ENCODE measurements at places on chromosomes 6 and 20. TPM values are rescaled to one million over a fixed set of nuclear protein-coding genes. Genes with fewer than 3 reads are reported as not detected.

GRCh38 chr20:330233-331149, 5.1 kb downstream of the SOX12 start:
- H3K4me1 ChIP-seq, result peaks cover 13% of the 10 kb centered on the region
- peaks cover 13% of the 10 kb centered on the region for H3K36me3 ChIP-seq
- peak; percentile 48 for DNase-seq
- H3K27me3 ChIP-seq, result no peaks in the 10 kb centered on the region
- H3K27ac ChIP-seq, result no peak overlapping the region

Gene SCGN
- 36.9 TPM for polyA plus RNA-seq

DNA sequence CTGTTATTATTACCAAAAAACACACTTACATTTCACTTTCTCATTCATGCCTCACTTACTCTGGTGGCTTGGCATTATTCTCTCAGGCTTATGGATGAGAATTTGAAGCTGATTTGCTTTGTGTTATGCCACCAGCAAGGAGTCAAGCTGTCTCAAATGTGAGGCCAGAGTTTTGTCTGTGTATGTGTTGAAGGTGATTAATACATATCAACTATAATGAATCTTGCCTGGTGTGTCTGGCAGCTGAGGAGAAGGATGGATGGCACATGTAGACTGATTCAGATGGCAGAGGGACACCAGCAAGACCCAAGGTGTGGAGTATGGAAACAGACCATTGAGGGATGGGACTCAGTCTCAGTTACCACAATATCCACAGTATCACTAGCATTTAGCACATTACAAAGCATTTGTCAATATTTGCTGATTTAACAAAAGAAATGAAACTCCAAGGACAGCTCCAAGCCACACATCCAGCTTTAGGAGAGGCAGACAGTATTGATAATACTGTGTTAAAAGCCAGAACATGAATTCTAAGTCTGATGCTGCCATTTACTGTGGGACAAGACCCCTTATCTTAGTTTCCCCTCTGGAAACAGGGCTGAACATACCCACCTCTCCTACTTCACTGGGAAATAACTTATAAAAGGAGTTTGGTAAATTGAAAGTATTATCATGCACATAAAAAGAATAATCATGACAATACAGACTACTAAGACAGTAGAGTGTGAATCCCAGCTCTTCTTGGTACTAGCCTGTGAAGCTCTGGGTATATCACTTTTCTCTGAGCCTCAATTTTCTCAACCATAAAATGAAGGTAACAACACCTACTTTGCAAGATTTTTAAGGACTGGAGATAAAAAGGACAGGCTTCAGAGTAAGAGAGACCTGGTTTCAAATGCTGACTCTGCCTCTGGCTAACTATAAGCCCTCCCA, 11.2 kb downstream of the BCL2L1 start:
- no peak overlapping the region for H3K4me3 ChIP-seq
- no peak for DNase-seq
- H3K36me3 ChIP-seq, result peaks cover 45% of the 10 kb centered on the region
- no peak overlapping the region for H3K27ac ChIP-seq
- H3K4me1 ChIP-seq, result peaks cover 52% of the 10 kb centered on the region

GRCh38 chr6:11187301-11187700, 45.2 kb downstream of the NEDD9 start:
- peaks cover 67% of the 10 kb centered on the region for H3K36me3 ChIP-seq
- no peak for DNase-seq
- H3K27ac ChIP-seq, result peak overlapping the region; percentile 53
- H3K27me3 ChIP-seq, result no peaks in the 10 kb centered on the region

Gene GCNT2
- polyA plus RNA-seq, result 40.0 TPM

DNA sequence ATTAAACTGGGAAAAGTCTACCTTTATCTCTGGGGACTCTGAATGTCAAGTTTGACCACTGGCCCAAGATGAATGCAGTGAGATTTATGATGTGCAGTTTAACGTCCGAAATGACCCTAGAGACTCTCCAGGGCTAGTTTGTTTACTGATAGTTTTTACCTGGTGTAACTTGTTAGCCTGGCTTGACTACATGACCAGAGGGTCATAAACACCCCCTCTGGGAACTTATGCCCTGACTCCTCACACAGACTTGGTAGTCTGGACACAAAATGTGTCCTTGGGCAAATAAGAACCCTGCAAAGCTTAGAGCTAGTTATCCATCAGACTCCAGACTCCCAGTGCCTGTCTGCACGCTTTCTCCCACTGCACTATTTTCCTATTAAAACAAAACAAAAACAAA, 606.5 kb downstream of the HACE1 start:
- H3K36me3 ChIP-seq, result no peaks in the 10 kb centered on the region
- H3K4me3 ChIP-seq, result no peak overlapping the region

GRCh38 chr6:71033890-71034289, 77.0 kb upstream of the B3GAT2 start:
- no peak for DNase-seq
- H3K36me3 ChIP-seq, result no peaks in the 10 kb centered on the region
- H3K4me1 ChIP-seq, result no peaks in the 10 kb centered on the region
- H3K27ac ChIP-seq, result no peak overlapping the region
- H3K27me3 ChIP-seq, result no peaks in the 10 kb centered on the region

Gene PCK1
- polyA plus RNA-seq, result 13.3 TPM

GRCh38 chr6:119328254-119328653, 21.3 kb downstream of the MAN1A1 start:
- peaks cover 7% of the 10 kb centered on the region for H3K4me1 ChIP-seq
- no peak overlapping the region for H3K27ac ChIP-seq
- no peak for DNase-seq
- H3K4me3 ChIP-seq, result no peak overlapping the region

DNA sequence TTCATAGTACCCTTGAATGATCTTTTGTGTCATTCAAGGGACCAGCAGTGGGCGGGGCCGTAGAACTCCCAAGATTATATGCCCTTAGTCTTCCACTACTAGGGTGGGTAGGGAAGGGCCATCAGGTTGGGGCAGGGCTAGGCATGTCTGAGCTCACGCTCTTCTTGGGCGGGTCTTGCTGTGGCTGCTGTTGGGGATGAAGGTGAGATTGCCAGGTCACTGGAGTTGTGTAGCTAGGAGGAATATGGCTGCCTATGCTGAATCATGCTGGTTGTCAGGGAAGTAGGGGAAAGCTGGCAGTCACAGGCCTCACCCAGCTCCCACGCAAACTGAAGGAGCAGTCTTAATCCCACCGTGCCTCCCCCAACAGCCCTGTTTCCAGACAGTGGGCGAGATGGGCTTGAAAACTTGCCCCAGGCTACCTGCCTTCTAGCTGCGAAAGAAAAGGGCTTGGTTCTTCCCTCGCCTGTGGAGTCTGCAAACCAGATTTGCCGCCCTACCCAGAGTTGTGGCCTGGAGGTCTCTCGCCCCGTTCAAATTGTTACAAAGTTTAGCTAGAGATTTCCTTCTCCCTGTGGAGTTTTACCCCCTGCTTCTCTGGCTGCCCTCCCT, 76.4 kb upstream of the ADGRF4 start:
- no peak for DNase-seq
- no peaks in the 10 kb centered on the region for H3K4me1 ChIP-seq
- peaks cover 32% of the 10 kb centered on the region for H3K36me3 ChIP-seq
- H3K27ac ChIP-seq, result no peak overlapping the region
- no peaks in the 10 kb centered on the region for H3K27me3 ChIP-seq
- H3K4me3 ChIP-seq, result no peak overlapping the region

GRCh38 chr6:129606664-129607063, 103.3 kb downstream of the ARHGAP18 start:
- H3K27ac ChIP-seq, result no peak overlapping the region
- no peaks in the 10 kb centered on the region for H3K27me3 ChIP-seq
- H3K4me1 ChIP-seq, result no peaks in the 10 kb centered on the region
- DNase-seq, result no peak
- H3K4me3 ChIP-seq, result no peak overlapping the region

DNA sequence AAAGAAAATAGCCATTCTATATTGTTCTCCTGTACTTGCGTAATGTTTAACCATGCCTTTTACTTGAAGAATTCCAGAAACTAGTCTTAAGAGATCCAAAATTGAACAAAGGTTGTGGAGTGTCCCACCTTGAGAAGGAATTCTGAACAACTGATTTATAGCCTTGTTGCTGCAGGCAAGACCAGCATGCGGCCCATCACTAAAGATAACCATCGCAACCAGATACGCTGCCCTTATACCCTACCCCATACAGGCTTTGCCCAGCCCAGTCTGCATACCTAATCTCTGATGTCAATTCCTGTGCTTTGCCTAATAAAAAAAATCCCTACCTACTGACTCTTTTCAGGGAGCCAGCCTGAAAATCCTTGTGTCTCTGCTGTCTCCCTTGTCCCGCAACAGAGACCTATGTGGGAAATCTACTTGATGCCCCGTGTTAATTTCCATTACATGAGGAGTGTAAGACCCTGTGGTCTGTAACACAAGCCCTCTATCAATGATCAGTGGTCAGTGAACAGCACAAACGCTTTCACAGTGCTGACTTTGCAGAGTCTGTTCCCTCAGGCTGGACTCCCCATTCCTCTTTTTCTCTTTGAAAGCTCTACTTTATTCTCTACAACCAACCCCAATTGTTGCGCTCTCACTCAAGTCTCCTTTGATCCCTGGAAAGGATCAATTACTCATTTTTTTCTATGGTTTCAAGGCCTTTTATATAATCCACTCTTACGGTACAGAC, 125.7 kb upstream of the BTBD3 start:
- H3K4me3 ChIP-seq, result no peak overlapping the region
- no peaks in the 10 kb centered on the region for H3K4me1 ChIP-seq
- DNase-seq, result no peak
- H3K36me3 ChIP-seq, result no peaks in the 10 kb centered on the region
- H3K27ac ChIP-seq, result no peak overlapping the region

GRCh38 chr6:37050854-37051137, 45.3 kb downstream of the FGD2 start:
- no peak overlapping the region for H3K4me3 ChIP-seq
- H3K36me3 ChIP-seq, result no peaks in the 10 kb centered on the region

Gene LST1
- 19.8 TPM for polyA plus RNA-seq

GRCh38 chr6:108222504-108222903, 38.3 kb downstream of the SNX3 start:
- H3K27ac ChIP-seq, result no peak overlapping the region
- H3K36me3 ChIP-seq, result peaks cover 33% of the 10 kb centered on the region
- no peak for DNase-seq
- H3K4me1 ChIP-seq, result no peaks in the 10 kb centered on the region

DNA sequence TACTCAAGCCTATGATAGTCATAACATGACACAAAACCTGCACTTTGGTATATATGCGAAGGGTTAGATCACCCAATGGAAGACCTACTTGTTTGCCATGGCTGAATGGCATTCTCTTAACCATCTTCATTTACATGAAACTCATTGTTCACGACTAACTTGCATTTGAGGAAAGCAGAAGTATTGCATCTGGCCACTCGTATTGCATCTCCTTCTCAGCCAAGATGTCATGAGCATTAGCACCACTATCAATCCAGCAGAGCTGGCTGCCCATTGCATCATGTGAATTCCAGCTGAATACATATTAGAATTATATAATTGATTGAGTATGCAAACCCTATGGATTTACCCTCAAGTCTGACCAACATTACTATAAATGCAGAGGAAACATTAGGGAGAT, 390.2 kb downstream of the LAMA2 start:
- H3K27me3 ChIP-seq, result no peaks in the 10 kb centered on the region
- H3K4me1 ChIP-seq, result no peaks in the 10 kb centered on the region
- no peaks in the 10 kb centered on the region for H3K36me3 ChIP-seq
- H3K4me3 ChIP-seq, result no peak overlapping the region
- no peak overlapping the region for H3K27ac ChIP-seq

GRCh38 chr6:166611631-166612030, 15.4 kb downstream of the RPS6KA2 start:
- no peaks in the 10 kb centered on the region for H3K27me3 ChIP-seq
- no peaks in the 10 kb centered on the region for H3K36me3 ChIP-seq
- no peak overlapping the region for H3K27ac ChIP-seq
- peaks cover 4% of the 10 kb centered on the region for H3K4me1 ChIP-seq
- H3K4me3 ChIP-seq, result no peak overlapping the region
- no peak for DNase-seq

Gene DLK2
- 2.3 TPM for polyA plus RNA-seq

DNA sequence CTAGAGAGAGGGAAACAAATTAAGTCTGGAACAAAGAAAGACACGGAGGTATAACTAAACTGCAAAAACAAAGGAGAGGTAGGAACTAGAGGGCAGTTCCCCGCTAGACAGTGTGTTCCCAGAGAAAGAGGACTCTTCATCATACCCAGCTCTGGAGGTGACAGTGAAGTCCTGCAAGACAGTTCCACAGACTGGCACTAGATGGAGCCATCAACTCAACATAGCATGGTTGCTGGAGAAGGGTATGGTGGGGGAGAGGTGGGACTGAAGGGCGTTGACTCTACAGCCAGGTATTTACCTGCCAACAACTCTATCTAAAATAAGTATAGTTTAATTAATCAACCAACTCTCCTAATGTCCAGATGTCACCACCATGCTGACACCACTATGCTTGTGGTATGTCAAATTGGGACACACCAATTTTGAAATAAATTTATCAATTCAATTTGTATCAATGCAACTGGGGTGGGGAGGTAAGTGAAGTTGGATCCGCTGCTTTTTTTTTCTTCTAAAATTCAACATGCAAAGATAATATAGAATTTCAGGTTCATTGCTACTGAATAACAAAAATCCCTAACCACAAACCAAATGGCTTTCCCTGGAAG, 9.7 kb downstream of the BACH2 start:
- H3K36me3 ChIP-seq, result no peaks in the 10 kb centered on the region
- H3K4me1 ChIP-seq, result no peaks in the 10 kb centered on the region
- DNase-seq, result no peak
- H3K27ac ChIP-seq, result no peak overlapping the region
- H3K4me3 ChIP-seq, result no peak overlapping the region
- H3K27me3 ChIP-seq, result peaks cover 8% of the 10 kb centered on the region

Gene TRIM39
- 10.9 TPM for polyA plus RNA-seq

- DNase-seq, result no peak
- H3K27me3 ChIP-seq, result no peaks in the 10 kb centered on the region
- peaks cover 12% of the 10 kb centered on the region for H3K4me1 ChIP-seq
- no peaks in the 10 kb centered on the region for H3K36me3 ChIP-seq
These were observed 164.2 kb downstream of the NFATC2 start for GRCh38 chr20:51378171-51378928.

DNA sequence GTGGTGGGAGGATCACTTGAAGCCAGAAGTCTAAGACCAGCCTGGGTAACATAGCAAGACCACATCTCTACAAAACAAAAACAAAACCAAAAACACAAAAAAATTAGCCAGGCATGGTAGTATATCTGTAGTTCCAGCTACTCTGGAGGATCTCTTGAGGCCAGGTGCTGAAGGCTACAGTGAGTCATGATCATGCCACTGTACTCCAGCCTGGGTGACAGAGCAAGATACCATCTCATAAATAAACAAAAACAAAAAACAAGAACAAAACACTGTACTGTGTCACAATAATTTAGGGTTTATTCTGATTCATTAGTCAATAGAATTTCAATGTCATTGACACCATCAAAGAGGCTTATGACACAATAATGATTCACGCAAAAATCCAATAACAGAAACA, 1121.7 kb upstream of the MAP3K7 start:
- H3K27me3 ChIP-seq, result no peaks in the 10 kb centered on the region
- H3K27ac ChIP-seq, result no peak overlapping the region
- no peak for DNase-seq
- H3K4me1 ChIP-seq, result no peaks in the 10 kb centered on the region
- H3K36me3 ChIP-seq, result no peaks in the 10 kb centered on the region
